Mononuclear cell (primary cell): ENCODE measurements at places on chromosomes 12 and 14. TPM values are rescaled to one million over a fixed set of nuclear protein-coding genes. Genes with fewer than 3 reads are reported as not detected.

LRTM2 gene
- 0.10 TPM for total RNA-seq

SLC39A2 gene
- not detected for total RNA-seq

TFCP2 gene
- total RNA-seq, result 3.9 TPM

MANSC4 gene
- not detected for total RNA-seq

RPS6KA5 gene
- 12.5 TPM for total RNA-seq

TGM1 gene
- total RNA-seq, result 4.2 TPM

CATSPERB gene
- 6.8 TPM for total RNA-seq

CCDC175 gene
- total RNA-seq, result 0.84 TPM

GALNT6 gene
- 11.3 TPM for total RNA-seq
